Right ventricle myocardium inferior (tissue), 1 donor: ENCODE measurements at places on chromosomes 5 and 9. TPM values are rescaled to one million over a fixed set of nuclear protein-coding genes. Genes with fewer than 3 reads are reported as not detected.

IQGAP2 gene
- 4.9 TPM for total RNA-seq

SHISAL2B gene
- total RNA-seq, result not detected

- no peak for DNase-seq
Observed at GRCh38 chr9:82062245-82062644, 73.7 kb downstream of the SPATA31D1 start.

GRCh38 chr5:14178671-14179211, 35.6 kb downstream of the TRIO start:
- DNase-seq, result no peak

DNA sequence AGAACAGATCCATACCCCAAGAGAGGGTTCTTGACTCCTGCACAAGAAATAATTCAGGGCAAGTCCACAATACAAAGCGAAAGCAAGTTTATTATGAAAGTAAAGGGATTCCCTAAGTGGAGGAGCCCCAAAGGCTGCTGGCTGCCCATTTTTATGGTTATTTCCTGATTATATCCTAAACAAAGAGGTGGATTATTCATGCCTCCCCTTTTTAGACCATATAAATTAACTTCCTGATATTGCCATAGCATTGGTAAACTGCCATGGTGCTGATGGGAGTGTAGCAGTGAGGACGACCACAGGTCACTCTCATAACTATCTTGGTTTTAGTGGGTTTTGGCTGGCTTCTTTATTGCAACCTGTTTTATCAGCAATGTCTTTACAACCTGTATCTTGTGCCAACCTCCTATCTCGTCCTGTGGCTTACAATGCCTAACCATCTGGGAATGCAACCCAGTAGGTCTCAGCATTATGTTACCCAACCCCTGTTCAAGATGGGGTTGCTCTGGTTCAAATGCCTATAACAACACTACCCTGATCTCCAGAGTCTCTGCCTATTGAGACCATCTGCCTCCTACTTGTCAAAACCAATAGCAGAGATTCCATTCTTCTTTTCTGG, 154.4 kb upstream of the GRAMD2B start:
- DNase-seq, result no peak
